Bronchial epithelial cell (primary cell): ENCODE measurements at places on chromosomes 3 and 15.
A peak's percentile ranks its signal among the peaks of the same experiment; 100 is the strongest.

- DNase-seq = peak; percentile 49
Measured at GRCh38 chr3:184168363-184169120, 6.1 kb upstream of the AP2M1 start.

DNA sequence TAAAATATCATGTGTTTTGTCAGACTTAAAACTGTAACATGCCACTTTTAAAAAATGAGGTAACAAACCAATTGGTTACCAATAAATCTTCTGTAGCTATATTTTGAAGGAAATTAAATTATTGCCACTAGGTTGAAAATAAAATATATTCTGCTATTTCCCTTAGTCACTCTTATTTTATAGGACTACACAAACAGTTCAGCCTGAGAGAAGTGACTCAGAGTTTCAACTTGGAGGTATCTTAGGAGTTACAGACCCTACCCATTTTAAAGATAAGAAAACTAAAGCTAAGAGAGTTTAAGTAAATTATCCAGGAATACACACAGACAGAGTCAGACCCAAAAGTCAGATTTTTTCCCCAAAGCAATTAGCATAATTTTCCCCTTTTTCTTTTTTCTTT, 65.1 kb downstream of the PIK3CB start:
- DNase-seq = no peak

DNA sequence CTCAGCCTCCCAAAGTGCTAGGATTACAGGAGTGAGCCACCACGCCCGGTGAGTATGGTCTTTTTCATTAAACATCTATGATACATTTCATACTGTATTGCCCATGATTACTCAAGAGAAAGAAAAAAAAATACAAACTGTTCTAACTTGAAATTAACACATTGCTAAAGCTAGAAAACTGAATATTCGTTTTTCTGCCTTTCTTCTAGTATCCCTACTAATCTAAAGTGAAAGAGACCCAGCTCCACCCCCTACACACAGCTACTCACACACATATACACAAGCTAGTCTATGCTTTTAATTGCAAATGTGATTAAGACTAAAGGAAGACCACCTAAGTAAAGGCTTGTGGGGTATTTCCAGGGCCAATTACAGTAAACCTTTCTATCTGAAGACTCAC, 43.1 kb downstream of the INO80 start:
- DNase-seq = no peak

GRCh38 chr3:171101982-171102641, 75.6 kb upstream of the SLC2A2 start:
- DNase-seq = peak; percentile 73

DNA sequence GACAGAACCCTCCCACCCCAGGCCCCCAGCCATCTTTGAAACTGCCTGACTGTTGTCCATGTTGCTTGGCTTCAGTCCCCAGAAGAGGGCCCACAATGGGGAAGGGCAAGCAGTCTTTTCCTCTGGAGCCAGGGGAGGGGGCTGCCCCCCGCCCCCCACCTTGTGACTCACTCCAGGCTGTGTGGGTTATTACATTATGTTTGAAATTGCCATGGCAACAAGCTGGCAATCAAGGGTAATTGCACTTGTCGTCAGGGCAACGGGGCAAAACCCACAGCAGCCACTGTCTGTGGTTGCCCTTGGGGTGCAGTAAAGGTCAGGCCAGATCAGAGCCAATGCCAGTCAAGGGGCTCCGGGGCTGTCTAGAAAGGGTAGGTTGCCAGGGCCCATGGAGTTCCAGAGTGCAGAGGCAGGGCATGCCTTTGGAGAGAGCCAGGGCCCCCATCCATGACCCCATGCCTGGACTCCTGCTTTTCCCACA, 3.1 kb upstream of the CAMKV start:
- DNase-seq = no peak

DNA sequence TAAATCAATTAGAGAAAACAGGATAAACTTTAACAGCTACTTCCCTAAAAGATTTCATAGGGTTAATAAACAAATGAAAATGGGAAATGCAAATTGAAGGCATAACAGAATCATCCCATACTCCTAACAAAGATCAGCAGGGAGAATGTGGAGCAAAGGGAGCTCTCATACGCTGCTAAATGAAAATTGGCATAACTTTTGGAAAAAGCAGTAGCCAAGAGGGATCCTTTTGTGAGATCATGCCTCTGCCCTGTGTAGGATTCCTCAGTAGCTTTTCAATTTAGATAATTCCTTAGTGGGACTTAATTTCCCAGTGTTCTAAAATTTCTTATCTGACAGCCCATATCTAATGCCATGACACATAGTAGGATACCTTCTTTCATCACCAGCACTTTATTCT, 18.2 kb downstream of the NIPA2 start:
- no peak for DNase-seq

DNA sequence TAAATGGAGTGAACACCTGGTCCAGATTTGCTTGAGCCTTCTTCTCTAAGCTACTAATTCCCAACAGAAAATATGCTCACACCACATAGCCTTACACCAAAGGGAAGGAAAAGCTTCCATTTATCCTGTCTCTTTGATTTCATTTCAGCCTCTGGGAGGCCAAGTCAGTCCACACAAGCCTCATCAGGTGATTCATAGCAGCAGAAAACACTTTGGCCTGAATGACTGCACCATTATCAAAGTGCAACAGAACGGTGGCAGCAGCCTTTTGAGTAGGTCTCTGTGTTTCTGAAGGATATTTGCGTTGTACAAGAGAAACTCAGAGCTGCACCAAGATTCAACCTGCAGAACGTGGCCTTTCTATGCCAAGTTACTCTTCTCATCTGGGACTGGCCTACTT, 46.6 kb upstream of the SNRK start:
- no peak for DNase-seq

- DNase-seq = peak; percentile 78
Measured at GRCh38 chr15:98428253-98428989, 219.9 kb upstream of the IGF1R start.

DNA sequence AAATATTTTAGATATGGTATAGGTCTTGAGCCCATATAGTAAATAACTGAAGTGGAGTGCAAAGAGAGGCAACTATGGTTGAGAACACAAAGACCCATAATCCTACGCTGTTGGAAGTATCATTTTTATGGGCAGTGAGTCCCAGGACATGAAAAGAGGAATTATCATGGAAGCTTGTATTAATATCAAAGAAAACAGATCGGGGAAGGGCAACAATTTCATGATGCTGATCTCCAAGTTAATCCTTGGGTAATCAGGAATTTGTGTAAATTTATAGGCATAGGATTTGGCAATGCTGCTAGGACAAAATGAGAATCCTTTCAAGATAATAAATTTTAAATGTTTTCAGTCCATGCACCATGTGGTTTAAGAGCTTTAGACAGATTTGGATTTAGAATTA, 40.2 kb upstream of the PYDC2 start:
- no peak for DNase-seq

GRCh38 chr3:62873451-62873760, 1.8 kb downstream of the CADPS start:
- DNase-seq = no peak

DNA sequence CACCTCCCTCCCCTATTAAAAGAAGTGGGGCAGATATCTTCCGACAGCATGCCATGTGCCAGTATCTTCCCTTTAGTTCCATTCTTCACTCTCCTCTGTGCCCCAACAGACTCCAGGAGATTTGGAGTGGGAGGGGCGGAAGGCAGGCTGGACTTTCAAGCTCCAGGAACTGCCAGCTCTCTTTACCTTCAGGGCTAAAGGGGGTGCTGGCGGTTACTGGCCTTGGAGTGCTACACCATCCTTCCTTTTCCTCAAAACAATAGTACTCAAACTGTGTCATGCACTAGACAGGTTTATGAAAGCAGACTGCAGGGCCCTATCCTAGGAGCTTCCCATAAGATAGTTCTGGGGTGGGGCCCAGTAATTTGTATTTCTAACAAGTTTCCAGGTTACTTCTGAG, 6.0 kb downstream of the LINS1 start:
- no peak for DNase-seq

DNA sequence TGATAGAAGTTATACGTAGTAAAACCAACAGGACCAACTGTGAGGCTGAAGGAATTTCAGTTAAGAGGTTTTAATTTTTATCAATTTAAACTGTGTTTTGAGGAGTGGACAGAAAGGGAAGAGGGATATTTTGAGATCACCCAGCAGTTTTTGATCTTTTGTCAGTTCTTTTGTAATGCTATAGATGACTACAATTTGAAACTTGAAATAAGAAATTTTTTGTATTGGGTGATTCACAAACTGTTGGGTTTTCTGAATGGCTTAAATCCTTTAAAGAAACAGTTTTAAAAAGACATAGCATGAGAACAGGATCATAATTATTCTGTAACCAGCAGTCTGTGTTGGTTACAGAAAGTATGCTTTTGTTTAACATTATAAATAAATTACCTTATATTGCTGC, 67.4 kb downstream of the TCF12 start:
- no peak for DNase-seq

- DNase-seq = no peak
Measured at GRCh38 chr3:29311795-29312194, 30.9 kb downstream of the RBMS3 start.

DNA sequence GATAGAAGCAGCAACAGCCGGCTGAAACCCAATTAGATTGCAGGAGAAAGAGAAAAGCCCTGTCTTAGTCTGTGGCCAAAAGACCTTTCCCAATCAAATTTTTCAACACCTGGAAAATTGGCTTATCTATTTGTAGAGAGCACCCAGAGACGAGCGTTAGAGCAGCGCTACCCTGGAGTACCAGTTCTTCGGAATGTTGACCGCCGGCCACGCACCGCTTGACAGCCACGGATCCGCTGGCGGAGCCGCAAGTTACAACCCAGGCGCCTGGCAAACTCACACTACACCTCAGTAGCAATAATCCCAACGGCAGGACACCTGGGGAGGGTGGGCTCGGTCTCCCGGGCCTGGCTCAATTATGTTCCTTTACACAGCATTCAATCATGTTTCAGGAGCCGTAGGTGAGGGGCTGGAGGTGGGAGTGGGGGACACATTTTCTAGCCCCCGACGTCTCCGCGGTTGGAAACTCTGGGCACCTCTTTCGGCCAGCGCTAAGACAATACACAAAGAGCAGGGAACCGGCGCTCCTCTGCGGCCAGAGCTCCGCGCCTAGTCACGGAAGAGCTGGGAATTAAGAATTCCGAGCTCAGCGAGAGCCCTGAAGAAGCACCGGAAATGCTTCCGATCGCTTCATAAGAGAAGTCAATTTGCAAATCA, 1.2 kb downstream of the MB21D2 start:
- peak; percentile 29 for DNase-seq

DNA sequence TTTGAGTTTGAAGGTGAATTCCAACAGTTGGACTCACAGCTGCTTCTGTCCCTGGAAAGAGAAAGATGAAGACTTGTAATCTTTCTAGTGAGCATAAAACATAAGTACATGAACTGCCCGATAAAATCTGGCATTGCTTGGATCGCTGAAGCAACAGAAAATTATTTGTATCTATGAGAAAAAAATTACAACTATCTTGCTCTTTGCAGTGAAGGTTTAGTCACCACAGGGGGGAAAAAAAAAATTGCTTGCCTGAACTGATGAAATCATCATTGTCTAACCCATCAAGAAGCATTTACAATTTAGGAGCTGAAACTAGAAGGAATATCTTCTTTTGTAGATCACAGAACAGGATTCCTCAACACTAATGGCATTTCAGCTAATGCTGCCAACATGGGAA, 20.0 kb downstream of the TMEM207 start:
- peak; percentile 47 for DNase-seq

GRCh38 chr3:25378786-25379311, 49.2 kb upstream of the RARB start:
- no peak for DNase-seq

GRCh38 chr3:98513091-98513511, 9.6 kb downstream of the CLDND1 start:
- DNase-seq = peak; percentile 99

GRCh38 chr3:195441476-195441991, 1.3 kb downstream of the ACAP2 start:
- DNase-seq = peak; percentile 26

- no peak for DNase-seq
Measured at GRCh38 chr3:117473981-117474538, 764.5 kb downstream of the TUSC7 start.

DNA sequence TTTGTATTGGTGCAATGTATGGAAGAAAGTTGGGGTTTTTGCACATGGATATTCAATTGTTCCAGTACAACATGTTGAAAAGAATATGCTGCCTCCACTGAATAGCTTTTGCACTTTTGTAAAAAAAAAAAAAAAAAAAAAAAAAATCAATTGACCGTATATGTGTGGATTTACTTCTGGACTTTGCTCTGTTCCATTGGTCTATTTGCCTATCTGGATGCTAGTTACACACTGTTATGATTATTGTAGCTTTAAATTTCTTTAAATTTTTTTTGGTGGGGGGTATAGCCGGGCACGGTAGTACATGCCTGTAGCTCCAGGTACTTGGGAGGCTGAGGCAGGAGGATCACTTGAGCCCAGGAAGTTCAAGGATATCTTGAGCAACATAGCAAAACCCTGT, 52.5 kb downstream of the RPL39L start:
- no peak for DNase-seq

GRCh38 chr15:91331581-91331980, 231.5 kb downstream of the SV2B start:
- no peak for DNase-seq

DNA sequence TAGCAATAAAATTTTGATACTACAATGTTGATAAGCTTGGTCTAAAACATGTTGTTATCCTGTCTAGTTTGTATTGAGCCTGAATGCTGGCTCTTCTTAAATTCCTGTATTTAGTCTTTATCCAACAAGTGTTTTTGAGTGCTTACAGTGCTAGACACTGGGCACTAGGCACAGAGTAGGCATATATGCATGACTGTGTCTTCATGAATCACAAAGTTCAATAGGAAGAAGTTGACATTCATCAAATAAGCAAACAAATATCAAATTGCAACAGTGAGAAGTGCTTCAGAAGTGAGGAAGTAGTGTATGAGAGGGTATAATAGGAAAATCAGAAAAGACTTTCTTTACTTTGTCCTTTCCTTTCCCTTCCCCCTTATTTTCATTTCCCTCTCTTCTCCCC, 6.8 kb downstream of the CD96 start:
- DNase-seq = peak; percentile 86

- no peak for DNase-seq
Measured at GRCh38 chr3:188102861-188103547, 51.0 kb upstream of the LPP start.

DNA sequence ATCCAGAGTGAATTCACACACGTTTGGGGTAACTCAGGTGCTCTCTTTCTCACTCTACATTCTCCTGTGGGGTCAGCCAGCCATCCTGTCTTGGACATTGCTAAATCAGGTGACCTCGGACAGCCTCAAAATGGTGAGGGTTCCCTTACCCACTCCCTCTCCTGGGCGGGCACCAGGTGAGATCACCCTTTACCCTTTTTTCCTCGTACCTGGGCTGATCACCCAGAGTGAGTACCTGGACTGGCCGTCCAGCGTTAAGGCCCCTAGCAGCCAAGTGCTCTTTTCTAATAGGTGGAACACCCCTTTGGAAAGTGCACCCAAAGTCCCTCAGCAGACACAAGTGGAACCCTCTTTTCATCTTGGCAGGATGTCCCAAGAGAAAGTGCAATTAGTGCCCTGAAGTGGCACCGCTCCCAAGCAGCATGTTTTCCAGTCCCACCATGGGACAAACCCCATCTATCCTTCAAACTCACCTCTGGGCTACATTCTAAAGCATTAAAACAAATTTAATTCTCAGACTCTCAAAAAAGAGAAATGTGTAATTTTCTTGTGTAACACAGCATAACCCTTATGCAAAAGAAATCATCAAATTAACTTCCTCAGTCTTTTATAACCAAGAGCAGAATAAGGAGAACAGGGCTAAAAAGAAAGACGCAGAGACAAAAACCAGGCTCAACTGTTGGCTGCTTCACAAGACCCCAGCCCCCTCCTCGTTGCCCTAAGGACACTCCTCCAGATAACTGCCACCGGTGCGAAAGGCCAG, 20.7 kb downstream of the TRANK1 start:
- no peak for DNase-seq

GRCh38 chr15:101210058-101210457, 41.8 kb downstream of the CHSY1 start:
- DNase-seq = no peak
